ENCODE measurements at places on chromosomes 4 and X.

GRCh38 chrX:108199691-108200090 is 108.1 kb downstream of the ATG4A start:
- DNase-seq, result peak; percentile 48

DNA sequence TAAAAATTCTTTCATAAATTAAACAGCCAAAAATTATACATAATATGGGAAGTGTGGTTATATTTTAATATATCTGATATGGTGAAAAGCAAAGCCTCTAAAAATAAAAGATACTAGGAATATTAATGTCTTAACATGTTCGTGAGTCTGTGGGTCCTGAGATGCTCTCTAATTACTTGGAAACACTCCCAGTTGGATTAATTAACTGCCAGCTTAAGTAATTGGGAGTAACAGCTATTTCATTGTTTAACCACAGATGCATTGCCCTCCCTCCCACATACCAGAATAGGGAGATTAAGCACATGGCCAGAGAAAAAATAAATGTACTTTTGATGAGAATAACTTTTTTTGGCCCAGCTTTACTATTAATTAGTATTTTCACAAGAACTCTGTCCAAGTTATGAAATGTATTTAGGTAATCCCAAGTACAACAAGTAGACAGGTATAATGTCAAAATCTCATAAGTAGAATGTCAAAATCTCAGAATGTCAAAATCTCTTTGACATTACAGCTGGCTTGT is 79.7 kb downstream of the BTC start:
- DNase-seq, result peak; percentile 19

- DNase-seq, result no peak
Measured at GRCh38 chrX:95059909-95060308, 1385.9 kb downstream of the FAM133A start.

DNA sequence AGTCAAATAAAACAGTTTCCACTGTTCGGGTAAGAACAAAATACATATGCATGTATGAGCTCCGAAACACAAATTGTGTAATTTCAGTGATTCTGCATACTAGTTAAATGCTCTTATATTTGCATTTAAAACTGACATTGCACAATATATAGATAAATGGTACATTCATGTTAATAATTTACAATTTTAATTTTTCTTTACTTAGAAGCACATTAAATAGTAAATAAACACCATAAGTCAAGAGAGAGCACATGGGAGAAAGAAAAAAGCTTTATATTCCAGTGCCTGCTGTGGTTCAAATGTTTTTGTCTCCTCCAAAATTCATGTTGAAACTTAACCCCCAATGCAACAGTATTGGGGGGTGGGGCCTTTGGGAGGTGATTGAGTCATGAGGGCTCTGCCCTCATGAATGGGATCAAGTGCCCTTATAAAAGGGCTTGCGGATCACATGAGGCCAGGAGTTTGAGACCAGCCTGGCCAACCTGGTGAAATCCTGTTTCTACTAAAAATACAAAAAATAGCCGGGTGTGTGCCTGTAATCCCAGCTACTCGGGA is 322.9 kb downstream of the BCOR start:
- DNase-seq, result no peak

DNA sequence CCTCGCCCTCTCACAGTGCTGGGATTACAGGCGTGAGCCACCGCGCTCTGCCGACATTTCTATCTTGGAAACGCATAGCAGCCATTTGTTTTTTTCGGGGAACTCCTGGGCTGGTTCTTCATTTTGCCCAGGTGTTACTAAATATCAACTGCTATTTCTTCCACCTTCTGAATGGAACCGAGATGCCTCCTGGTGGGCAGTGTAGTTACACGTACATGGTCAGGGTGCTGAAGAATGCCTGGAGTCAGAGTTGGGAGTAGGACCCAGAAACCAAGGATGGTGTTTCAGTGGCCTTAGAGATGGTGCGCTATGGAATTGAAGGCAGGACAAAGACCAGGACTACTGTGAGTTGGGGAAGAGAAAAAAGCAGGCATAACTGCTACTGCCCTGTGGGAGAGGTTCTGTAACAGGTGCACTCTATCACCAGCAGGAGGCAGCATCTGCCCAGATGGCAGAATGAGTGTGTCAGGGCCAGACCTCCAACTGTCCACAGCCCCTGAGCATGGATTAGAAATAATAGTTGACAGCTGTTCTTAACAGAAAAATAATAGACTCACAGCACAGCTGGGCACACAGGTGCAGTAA is 81.7 kb downstream of the ZC4H2 start:
- peak; percentile 9 for DNase-seq

DNA sequence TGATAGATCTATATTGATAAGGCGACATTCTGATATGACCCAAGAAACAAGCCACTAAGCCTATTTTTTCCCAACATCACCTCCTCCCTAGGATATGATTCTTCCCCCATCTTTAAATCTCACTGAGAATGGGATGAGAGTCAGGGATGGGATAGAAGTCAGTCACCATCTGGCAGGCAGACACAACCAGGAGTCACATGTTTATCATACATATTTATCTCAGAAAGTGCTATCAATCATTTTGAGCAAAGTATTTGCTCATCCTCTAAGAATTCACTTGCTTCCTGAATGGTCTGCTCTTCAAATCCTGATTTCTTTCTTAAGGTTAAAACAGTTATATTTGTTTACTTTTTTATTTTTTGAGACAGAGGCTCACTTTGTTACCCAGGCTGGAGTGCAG is 20.3 kb downstream of the DNAAF6 start:
- DNase-seq, result no peak

- DNase-seq, result peak; percentile 58
Measured at GRCh38 chrX:40095583-40096394, 2.0 kb downstream of the BCOR start.

- no peak for DNase-seq
Measured at GRCh38 chr4:24999392-25000089, 31.2 kb downstream of the LGI2 start.

GRCh38 chr4:3388471-3389232 is 53.1 kb upstream of the HGFAC start:
- peak; percentile 82 for DNase-seq

DNA sequence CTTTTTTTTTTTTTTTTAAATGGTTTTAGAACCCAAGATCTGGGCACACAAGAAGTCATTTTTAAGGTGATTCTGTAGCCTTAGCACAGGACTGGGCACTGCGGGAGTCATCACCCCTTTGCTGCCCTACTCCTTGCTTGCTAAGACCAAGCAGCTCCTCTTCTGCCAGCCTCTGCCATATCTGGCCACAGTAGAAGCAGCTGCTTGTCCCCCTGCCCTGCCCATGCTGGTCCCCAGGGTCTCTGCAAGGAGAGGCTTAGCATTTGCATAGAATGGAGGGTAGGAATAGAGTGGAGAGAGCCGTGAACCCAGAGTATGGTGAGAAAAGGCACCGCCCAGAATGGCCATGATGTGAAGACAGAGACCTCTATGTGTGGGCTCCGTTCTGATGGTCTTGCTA is 109.3 kb downstream of the ADRA2C start:
- no peak for DNase-seq

DNA sequence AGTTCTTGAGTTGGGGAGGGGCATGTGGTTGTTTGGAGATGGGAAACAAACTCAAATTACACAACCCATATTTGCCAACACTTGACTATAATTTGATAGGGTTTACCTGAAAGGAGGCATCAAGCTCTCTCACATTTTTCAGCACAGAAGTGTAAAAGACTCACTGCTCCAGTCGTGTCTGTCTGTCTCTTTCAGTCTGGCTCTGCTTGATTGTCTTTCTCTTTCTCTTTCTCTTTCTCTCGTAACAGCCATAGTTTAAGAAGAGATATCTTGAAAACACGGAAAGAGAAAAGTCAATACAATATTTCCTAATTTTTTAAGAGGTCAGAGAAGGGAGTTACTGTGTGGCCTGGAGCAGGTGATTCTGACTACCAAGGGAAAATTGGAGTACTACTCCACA is 413.6 kb upstream of the CXorf51A start:
- DNase-seq, result no peak

DNA sequence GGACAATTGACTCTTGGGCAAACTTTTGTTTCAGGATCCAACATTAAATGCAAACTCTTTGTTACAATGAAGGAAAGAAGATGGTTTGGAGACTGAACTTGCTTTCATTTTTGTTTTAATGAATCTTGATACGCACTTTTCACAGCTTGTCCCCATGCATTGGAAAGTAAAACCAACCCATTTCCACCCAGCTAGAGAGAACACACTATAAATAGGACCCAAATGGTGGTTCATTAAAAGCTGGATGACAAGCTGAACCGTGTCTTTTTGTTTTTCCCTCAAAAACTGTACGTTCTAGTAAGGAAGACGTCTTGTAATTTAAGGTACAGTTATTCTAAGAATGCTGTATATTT is 95.3 kb upstream of the EGFL6 start:
- no peak for DNase-seq

- no peak for DNase-seq
Measured at GRCh38 chr4:55666535-55666934, 30.4 kb upstream of the NMU start.

DNA sequence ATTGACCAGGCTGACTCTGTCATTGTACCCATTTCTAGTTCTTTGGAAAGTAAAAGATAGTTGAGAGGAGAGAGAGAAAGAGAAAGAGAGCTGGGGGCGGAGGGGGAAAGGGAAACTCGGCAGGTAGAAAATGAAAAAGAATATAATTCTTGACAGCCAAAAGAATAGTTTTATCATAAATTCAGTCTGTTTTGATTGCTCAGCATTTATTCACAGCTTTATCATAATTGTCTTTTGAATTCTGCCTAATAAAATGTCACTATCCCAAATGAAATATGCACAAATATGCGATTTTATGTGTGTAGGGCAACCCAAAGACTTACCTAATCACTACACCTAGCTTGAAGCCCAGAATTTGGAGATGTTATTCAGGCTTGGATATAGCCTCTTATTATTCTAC is 1024.0 kb upstream of the PABPC4L start:
- DNase-seq, result no peak

DNA sequence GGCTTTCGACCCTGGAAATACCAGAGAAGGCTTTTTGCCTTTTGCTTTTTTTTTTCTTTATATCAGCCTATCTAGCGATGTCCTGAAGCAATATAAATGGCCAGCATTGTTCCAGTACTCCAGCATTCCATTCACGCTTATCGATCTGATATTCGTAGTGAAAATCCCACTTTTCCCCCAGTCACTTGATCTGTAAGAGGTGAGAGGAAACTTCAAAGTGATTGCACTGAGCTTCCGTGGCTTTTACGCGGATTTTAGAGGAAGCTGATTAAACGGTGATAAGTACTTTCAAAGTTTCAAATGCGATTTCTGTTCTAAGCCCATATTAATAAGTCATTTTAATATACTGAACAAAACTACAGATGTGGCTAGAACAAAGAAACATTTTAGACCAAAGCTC is 725.5 kb downstream of the TRIML1 start:
- no peak for DNase-seq

GRCh38 chr4:117385526-117385925 is 300.1 kb upstream of the TRAM1L1 start:
- no peak for DNase-seq

DNA sequence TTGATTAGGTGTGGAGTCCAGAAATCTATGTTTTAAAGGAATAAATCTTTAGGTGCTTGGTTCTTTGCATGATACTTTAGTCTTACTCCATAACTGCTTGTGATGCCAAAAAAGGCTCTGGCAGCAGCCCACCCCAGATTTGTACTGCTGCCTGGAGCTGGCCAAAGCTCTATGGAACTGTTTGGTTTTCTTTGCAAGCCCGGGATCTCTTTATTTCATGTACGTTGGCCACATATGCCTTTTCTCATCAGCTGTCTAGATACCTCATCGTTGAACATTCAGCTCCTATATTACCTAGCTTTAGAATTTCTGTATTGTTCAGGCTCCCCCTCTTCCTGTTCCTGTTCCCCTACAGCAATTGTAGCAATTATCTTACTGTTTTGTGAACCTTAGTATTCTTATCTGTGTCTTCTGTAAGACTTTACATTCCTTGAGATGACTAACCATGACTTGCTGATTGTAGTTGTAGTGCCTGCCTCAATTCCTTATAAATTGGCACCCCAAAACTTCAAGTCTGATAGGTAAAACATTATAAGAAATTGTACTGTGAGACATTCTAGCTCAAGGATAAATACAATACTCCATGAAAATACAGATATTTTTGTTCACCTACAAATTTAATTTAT is 199.4 kb upstream of the GPRIN3 start:
- DNase-seq, result no peak

DNA sequence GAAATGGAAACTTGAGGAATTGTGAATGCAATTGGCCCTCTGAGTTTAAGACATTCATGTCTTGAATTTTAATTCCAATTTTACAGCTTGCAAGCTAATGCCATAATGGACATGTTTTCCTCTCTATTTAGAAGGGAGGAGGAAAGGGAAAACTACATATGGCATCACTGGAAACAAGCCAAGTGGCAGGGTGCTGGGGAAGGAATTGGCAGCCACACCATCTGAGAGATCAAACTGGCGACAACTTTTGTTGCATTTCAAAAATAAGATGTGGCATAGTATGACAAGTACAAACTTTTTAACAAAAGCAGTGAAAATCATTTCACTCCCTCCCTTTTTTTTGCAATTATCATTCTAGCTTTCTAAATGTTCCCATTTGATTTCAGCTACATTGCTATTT is 615.6 kb downstream of the CENPC start:
- no peak for DNase-seq

DNA sequence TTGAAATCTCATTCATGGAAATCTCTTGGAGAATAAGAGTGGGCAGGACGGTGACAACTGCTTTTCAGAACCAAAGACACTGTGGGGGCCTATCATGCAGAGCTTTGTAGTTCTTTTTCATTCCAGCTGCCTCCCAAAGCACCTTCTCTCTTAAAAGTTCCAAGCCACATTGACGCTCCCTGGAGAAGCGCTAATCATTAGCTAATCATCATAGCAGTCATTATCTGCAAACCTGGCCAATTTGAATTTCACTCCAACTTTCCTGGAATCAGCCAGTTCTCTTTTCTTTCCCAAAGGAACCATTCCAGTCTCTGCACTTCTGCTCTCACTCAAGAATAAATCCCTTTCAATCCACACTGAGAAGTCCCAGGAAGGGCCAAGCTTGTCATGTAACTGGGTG is 1144.1 kb upstream of the IGFBP7 start:
- no peak for DNase-seq

GRCh38 chrX:68894513-68895340 is 65.9 kb downstream of the EFNB1 start:
- DNase-seq, result peak; percentile 88

GRCh38 chrX:107842715-107843400 is 17.2 kb downstream of the MID2 start:
- DNase-seq, result no peak

DNA sequence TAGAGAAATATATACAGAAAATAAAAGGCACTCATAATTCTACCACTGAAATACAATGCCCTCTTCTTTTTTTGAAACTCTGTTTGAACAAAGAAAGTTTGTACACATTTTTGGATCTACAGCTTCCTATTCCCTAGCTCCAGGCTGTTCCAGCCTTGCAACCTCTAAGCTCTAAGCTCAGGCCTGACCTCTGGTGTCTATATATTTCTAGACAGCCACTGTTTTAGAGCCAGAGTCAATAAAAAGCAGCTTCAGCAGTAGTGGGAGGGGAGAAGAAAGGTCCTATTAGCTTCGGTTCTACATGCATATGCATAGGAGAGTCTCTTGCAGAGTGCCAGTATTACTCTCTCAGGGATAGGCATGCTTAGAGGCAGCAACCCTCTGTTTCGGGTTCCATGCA is 39.7 kb downstream of the CLDN2 start:
- DNase-seq, result peak; percentile 16
